CD4-positive, alpha-beta T cell treated with Interleukin-6 for 4 hours (primary cell): ENCODE measurements at places on chromosomes 11 and 22.

DNA sequence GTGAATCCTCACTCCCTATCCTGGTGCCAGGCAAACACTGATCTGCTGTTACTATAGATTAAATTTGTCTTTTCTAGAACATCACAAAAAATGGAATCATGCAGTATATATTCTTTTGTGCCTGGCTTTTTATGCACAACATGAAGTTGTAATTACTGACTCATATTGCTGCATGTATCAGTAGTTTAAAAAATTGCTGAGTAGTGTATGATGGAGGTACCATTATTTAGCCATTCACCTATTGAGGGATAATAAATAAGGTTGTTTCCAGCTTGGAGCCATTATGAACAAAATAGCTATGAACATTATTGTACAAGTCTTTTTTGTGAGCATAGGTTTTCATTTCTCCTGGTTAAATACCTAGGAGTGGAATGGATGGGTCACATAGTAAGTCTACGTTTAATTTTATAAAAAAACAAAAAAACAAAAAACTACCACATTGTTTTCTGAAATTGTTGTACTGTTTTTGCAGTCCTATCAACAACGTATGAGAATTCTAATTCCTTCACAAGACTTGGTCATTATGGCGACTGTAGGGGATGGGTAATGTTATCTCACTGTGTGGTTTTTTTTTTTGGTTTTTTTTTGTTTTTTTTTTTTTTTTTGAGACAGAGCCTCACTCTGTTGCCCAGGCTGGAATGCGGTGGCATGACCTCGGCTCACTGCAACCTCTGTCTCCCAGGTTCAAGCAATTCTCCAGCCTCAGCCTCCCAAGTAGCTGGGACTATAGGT is 111.6 kb downstream of the USP35 start:
- no peak for DNase-seq

GRCh38 chr11:113474362-113475159 is 637 bp downstream of the DRD2 start:
- DNase-seq, result peak; percentile 26

- no peak for DNase-seq
These were observed 9.5 kb downstream of the CDC42BPG start for GRCh38 chr11:64834723-64835615.

GRCh38 chr11:117866526-117866925 is 9.9 kb downstream of the FXYD6 start:
- DNase-seq, result no peak

GRCh38 chr22:30027791-30028190 is 52.5 kb upstream of the HORMAD2 start:
- DNase-seq, result no peak
